ENCODE measurements at places on chromosomes 16 and 17.

- peak; percentile 57 for DNase-seq
Observed at GRCh38 chr17:55635253-55635914, 87.3 kb downstream of the TMEM100 start.

DNA sequence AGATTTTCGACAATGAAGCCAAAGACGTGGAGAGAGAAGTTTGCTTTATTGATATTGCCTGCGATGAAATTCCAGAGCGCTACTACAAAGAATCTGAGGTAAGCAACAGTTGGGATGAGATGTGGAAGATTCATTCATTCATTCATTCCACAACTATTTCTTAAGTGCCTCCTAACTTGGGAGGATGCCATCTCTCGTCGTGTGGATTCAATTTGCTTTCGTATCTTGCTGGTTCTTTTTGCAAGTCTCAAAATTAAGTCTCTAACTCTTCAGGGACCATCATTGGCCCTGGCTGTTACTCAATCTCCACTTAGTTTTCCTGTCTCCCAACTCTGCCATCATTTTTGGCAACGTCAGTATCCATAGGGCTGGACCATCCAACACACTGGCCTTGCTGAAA is 85.6 kb upstream of the NOL11 start:
- no peak for DNase-seq

DNA sequence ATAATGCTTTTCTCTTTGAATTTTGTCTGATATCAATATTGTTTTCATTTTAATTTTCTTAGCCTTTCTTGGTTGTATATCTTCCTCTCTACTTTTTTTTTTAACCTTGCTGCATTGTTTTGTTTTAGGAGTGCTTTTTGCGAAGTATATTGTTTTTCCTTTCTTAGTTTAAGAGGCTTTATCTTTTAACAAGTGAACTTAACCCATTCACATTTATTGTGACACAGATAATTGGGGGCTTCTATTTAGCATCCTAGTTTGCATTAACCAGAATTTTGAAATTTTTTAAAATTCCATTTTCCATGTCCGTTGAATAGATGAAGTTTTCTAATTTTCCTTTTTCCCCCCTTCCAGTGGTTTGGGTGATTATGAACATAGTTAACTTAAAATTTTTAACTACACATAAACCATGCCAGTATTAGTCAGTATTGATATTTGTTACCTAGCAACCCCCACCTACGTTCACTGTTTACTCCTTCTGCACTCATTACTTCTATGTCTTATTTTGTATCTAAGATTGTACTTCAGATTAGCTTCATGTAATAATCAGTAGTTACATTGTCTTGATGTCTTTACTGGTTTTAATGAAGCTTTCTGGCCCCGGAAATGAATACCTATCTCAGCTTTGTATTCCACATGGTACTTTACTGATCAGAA is 44.4 kb downstream of the TNRC6A start:
- DNase-seq: no peak

GRCh38 chr17:76189741-76190140 is 48.7 kb upstream of the FOXJ1 start:
- DNase-seq: no peak

- DNase-seq: peak; percentile 32
Observed at GRCh38 chr16:69112285-69113129, 7.1 kb downstream of the HAS3 start.

GRCh38 chr17:79852748-79853147 is 13.5 kb upstream of the CBX4 start:
- DNase-seq: peak; percentile 43

GRCh38 chr16:51621610-51622009 is 470.5 kb upstream of the SALL1 start:
- no peak for DNase-seq

GRCh38 chr17:44086364-44087311 is 16.1 kb downstream of the G6PC3 start:
- no peak for DNase-seq

GRCh38 chr17:43398724-43399595 is at the start of gene ARL4D:
Gene ARL4D, plus strand, starts transcription at chr17:43398993. Its CDS starts 740 bp downstream, at chr17:43399733.
- DNase-seq: peak; percentile 95

DNA sequence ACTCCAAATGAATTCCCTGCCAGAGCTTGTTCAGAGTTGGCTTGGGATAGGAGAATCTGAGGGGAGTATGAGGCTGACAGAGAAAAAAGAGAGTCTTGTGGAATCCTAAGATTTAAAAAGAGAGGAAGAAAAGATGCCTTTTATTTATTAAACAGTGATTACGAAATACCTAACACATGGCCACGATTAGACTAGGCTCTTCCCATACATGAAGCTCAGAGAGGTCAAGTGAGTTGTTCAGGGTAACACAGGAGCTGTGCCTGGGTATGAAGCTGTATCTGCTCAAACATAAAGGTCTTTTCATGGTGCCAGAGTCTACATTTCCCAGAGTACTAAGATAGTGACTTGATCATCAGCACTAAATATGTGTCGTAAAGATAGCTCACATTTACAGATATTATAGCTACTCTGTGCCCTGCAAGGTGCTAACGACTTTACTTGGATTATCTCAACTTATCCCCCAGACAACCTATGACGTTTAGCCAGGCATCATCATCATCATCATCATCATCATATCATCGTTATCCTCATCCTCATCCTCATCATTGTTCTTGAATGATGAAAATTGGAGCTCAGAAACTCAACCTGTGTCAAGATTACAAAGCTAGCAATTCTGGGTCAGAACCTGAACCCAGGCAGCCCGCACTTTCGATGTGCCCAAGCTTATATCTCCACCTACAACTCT is 500.8 kb downstream of the NPIPA7 start:
- DNase-seq: no peak

- DNase-seq: no peak
Observed at GRCh38 chr17:33390479-33391176, 97.5 kb upstream of the ASIC2 start.

Data from muscle of leg (tissue), 16 donors.